ENCODE measurements at places on chromosomes 5 and 9. TPM values are rescaled to one million over a fixed set of nuclear protein-coding genes. Genes with fewer than 3 reads are reported as not detected.

Gene PCDHB3
- 0.21 TPM for total RNA-seq

Gene STING1
- total RNA-seq, result 14.2 TPM

Gene SLC44A1
- total RNA-seq, result 31.9 TPM

Gene ANKRD34B
- not detected for total RNA-seq

Gene PDE4D
- total RNA-seq, result 24.4 TPM

Gene SLC22A4
- 5.1 TPM for total RNA-seq

Gene WDR31
- total RNA-seq, result 0.46 TPM

Gene ALDH1A1
- 4.4 TPM for total RNA-seq

Gene OTP
- total RNA-seq, result not detected

Gene BOD1
- total RNA-seq, result 77.9 TPM

Gene TBC1D9B
- total RNA-seq, result 32.1 TPM

Gene SH3PXD2B
- 9.4 TPM for total RNA-seq

Gene SPINK7
- not detected for total RNA-seq

Gene SLC25A2
- total RNA-seq, result not detected

Gene SPAG8
- 0.99 TPM for total RNA-seq

Gene GNE
- total RNA-seq, result 29.8 TPM

Gene EDIL3
- 227 TPM for total RNA-seq

Gene DMRTA1
- 1.4 TPM for total RNA-seq

Gene SPATA31E1
- total RNA-seq, result not detected

Gene NRARP
- total RNA-seq, result not detected

Gene PCDHGB2
- 1.9 TPM for total RNA-seq

Gene TMEM215
- not detected for total RNA-seq

Gene FST
- total RNA-seq, result 13.6 TPM

Gene IRX1
- total RNA-seq, result 17.1 TPM

Gene TAF1L
- not detected for total RNA-seq

Gene RNF14
- total RNA-seq, result 60.5 TPM
